Common myeloid progenitor, CD34-positive (primary cell): ENCODE measurements at places on chromosomes 7 and 10.
A peak's percentile ranks its signal among the peaks of the same experiment; 100 is the strongest.

DNA sequence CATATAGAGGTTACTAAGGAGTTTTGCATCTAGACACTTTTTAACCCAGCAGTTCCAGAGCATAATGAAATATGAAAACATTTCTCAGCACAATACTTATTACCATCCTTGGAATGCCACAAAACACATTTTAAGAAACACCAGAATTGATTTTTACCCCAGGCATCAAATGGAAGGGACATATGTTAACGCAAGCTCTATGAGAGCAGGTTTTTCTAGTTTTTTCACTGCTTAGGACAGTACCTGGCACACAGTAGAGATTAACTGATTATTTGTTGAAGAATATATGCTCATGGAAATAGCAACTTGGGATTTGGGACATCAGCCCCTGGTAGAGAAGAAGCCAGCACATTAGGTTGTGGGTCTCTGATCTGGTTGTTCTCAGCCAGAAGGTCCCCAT, 67.0 kb upstream of the ARID5B start:
- no peak for DNase-seq

DNA sequence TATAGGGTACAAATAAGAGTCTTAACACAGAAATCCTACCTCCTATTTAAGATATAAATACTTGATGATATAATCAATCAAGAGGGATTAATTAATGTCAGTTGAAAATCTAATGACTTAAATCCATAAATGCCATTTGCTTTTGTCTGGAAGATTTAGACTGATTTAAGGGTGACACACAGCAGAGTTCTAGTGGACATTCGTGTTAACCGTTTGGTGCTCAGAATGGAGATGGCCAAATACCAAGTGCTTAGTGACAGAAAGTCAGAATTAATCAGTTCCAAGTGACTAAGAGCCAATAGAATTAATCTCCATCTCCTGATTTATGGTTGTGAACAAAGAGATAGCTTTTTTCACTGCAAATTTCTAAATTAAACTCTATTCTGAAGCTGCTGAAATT, 36.2 kb downstream of the NAMPT start:
- no peak for DNase-seq

DNA sequence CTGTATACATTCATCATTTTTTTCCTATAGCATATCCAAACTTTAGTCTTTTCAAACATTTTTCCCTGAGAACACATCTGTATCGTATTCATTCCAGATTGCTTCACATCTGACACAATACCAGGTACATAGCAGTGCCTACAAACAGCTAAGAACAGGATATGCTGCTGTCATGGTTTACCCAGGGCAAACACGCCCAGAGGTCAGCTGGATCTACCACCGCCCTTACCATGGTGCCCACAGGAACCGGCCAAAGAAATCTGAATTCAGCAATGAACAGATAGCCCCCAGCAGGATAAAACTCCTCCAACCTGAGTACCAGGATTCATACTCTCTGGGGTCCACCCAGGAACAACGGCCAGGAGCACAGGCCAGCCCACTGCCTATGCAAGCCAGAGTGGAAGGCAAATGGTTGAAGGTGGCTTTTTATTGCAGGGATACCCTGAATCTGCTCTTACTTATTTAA, 43.0 kb downstream of the TNS3 start:
- no peak for DNase-seq

- no peak for DNase-seq
Measured at GRCh38 chr7:13078105-13078504, 390.7 kb downstream of the ARL4A start.

DNA sequence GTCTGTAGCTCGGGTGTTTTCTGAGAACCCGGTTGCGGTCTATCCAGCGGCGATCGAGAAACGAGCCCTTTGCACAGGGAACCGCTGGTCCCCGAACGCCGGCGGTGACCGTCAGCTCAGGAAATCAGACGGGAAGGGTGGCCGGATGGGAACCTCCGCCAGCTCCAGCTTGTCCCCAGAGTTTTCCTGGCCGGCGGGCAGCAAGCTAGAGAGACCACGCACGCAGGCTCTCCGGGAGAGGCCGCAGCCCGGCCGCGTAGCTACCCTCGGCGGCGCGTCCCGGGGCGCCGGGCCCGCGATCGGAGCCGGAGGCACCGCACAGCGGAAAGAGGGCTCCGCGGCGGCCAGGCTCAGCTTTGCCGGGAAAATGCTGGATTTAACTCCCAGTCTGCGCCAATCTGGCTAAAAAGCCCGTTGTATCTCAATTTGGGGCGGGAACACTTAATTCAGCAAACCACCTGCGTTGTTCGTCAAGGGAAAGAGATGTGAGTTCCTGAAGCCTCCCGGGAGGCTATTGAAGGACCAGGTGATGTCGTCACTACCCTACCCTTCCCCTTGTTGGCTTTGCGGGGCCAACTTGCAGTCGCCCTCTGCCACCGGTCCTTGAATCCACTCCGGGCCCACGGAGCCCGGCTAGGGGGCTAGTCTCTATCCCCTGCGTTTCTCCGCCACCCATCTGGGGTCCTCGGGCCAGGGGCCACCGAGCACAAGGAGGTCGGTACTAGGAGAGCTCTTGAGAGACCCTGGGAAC, 859 bp upstream of the CH25H start:
- peak; percentile 20 for DNase-seq
